ENCODE measurements at places on chromosomes 7 and 10.

- DNase-seq = no peak
These were observed 49.4 kb downstream of the PYROXD2 start for GRCh38 chr10:98365406-98366061.

DNA sequence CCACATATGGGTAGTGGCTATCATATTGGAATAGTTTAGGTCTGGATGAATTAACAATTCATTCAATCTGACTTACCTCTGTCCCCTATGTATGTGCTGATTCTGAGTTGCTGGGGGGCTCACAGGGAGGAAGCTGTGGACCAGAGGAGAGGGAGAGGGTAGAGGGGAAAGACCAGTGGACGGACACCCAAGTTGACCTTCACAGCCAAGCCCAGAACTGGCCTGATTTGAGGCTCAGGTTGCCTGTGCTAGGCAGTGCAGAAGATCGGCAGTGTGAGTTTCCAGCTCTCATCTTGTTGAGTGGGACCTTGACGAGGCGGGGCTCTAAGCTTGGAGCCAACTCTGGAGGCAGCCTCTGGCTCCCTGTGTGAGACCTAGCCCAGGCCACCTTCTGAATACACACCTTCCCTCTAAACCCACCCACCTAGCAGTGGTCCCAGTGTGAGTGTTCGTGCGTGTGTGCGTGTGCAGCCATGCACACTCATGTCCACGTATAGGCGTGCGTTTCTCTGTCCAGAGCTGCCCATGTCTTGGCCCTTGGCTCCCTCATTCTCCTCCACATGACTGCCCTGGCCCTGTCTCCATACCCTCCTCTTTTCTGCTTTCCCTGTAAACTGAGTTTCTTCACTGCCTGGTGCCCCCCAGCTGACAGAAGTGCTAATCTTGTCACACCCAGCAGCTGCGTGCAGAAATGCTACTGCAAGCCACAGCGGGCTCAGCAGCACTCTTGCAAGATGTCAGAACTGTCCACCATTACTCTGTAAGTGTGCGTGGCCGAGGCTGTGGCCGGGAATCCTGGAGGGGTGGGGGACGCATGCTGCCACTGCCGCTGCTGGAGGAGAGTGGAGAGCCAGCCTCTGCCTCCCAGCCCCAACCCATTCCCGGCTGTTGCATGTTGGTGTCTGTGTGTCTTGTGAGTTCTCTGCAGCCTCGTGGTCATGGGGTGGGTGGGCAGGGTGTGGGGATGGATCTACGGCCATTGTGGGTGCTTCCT lies 47.6 kb downstream of the ADCYAP1R1 start:
- DNase-seq = no peak

- DNase-seq = no peak
These were observed 592.7 kb upstream of the GALNT17 start for GRCh38 chr7:70539205-70539604.

DNA sequence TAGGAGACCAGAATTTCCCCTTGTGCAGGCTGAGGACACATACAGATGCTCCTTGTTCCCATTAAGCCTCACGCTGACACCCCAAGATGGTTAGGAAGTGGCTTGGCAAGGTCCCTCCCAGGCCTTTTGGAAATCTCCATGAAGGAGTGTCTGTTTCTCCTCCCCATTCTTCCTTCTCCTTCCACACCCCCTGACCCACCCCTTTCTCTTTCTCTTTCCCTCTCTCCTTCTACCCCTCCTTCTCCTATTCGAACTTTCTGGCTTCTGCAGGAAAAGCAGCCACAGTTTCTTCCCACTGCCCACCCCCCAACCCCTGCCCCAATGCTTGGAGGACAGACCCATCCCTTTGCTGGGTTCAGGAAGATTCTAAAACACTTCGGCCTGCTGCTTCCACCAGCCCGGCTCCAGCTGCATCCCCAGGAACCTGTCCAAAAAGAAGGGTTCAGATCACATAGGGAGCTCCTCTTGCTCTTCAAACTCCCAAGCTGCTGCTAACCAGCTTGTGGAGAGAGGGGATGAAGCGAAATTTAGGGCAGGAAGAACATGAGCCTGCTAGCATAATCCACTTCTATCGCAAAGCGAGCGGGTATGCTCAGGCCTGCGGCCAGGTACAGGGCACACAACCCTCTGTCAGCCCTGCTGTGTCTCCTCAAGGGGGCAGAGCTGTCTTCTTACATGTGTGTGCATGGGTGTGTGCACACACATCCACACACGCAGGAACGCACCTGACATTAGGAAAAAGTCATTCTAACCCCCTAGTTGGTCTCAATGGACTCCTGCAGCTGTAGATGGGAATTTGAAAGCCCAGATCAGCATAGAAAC lies 80.4 kb downstream of the PPP1R3C start:
- DNase-seq = no peak

- no peak for DNase-seq
These were observed 16.4 kb upstream of the ITPRID1 start for GRCh38 chr7:31497516-31497915.

DNA sequence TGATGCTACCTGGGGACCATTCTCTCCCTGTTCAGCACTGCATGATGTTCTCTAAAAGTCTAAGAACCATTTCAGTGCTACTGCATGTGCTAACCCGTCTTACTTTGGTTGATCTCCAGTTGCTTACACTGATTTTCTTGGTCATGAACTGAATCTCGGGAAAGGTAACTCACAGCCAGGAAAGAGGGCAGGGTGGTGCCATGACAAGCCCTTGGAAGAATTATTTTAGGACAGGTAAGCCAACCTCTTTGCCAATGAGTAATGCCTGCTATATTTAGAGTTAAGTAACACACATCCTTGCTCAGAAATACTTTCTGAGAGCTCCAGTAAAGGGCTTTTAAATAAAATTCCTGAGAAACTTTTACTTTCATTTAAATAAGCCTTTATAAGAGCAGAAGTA lies 126.7 kb downstream of the ARL4A start:
- DNase-seq = no peak

DNA sequence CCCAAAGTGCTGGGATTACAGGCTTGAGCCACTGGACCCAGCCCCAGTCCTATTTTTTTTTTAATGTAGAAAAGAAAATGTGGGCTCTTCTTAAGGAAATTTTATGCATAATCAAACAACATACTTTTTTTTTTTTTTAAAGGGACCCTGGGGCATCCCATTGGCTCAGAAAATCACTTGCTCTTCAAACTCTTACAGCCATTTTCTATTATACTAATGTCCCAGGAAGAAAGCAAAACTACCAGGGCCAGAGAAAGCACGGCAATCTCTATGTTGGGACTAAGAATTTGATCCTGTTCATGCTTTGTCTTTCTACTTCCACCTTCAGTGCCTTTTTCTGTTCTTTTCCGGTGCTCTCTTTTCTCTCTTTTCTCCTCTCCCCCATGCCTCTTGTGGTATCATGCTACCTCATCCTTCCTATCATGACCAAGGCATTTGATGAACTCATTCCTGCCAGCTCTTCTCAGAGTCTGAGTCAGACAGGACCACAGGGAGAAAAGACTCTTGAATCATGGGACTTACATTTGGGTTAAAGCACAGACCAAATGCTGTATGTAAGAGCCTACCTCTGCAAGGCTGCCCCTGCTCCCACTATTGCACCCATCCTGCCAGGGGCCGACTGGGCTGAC lies 76.4 kb upstream of the CCNY start:
- DNase-seq = no peak
